ENCODE measurements at places on chromosomes 6 and 20.

DNA sequence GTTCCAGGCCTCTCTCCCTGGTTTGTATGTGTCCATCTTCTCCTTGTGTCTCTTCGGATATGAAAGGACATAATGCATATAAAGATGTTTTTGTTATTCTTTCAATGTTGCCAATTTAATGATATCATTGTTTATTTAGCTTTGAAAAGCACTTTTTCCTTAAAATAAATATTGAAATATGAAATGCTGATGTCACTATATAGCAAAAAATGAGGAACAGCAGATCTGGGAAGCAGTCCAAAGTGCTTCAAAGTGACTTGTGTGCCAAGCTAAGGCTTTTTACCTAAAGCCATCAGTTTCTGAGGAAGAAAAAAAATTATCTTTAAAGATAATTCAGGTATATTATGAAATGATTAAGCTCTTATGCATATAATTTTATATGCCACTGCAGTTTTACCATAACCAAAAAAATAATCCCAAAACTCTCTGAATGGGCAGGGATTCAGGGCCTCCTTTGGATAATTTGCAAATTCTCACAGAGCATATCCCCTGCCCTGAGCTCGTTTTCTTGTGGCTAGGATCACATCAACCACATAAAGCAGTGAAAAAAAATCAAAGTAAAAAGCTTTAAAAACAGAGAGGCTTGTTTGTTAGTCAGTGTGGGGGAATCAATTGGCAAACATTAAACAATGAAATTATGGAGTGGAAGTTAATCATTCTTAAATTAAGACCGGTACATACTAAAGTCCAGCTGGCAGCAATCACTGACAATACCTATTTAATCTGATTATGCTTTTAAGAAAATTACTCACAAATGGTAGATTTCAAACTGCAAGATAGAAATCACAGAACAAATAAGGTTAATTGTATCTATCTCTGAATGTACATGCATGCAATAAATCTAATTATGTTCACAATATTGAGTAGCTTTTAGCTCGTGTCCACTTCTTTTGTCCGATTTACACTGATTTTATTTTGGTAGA is 1027.9 kb upstream of the ADGRB3 start:
- DNase-seq: no peak

- DNase-seq: no peak
Observed at GRCh38 chr6:453152-453551, 61.6 kb downstream of the IRF4 start.

DNA sequence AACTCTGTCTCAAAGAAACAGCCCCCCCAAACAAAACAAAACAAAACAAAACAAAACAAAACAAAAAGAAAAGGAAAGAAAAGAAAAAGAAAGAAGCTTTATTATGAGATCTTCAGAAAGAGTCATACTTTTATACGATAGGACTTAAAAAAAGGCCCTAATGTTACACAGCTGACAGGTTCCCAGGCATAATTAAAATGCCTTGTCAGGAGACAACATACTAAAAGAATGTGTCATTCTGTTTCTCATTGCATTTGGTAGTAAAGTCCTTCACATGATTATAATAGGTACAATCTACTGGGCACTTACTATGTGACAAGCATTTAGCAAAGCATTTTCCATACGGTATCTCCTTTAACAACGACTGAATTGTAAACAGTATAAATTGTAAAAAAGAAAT is 36.4 kb upstream of the RPN2 start:
- no peak for DNase-seq

- DNase-seq: no peak
Observed at GRCh38 chr20:54061101-54061881, 9.1 kb downstream of the BCAS1 start.

DNA sequence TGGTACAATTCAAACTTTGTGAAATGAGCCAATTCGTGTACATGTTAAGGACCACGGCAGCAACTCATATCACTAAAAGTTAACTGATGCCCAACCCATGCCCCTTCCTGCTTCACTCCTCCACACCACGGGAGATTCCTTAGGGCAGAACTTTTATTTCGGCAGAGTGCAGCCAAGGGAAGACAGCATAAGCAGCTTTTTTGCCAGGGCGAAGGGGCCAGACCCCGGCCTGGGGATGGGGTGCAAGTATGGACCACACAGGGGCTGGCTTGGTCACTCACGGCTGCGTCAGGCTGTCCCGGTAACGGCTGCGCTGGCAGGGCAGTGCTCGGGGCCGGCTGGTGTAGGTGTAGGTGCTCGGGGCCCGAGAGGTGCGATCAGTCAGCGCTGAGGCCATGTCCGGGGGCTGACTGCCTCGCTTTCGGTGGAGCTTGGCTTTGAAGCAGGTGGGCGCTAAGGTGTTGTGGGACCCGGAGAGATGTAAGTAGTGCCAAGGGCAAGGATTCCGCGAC is 792 bp downstream of the RSPH3 start:
- DNase-seq: no peak

GRCh38 chr6:170030284-170030815 is 260.5 kb downstream of the DLL1 start:
- no peak for DNase-seq

DNA sequence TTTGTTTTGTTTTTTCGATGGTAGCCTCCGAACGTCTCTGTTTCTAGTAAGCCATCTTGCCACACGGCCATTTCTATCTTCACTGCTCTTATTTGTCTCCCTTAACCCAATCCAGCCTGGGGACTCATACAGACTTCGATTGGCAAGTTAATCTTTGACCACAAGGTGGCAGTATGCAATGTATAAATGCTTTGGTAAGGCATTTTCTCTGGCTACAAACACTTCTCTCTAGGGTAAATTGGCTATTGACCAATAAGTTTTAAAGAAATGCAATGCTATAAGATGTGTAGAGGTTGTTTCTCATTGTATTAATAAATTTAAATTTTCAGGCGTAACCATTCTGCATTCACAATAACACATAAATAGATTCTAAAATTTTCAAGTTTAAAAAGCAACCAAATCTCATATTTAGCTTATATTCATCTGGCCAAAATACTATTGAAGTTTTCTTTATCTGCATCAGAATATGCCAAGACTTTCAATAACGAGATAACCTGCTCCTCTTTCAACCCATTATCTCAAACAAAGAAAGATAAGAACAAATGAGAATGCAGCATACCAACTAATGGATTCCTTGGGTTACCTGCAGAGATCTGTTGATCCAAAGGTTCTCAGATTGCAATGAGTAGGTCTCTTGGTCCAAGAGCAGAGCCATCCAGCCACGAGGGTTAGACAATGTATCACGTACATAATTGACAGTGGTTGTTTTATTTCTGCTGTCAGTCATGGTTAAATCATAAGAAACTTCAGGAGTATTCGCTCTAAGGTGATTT is 231.9 kb downstream of the PKHD1 start:
- DNase-seq: no peak

- DNase-seq: no peak
Observed at GRCh38 chr6:132344811-132345210, 56.5 kb downstream of the MOXD1 start.

DNA sequence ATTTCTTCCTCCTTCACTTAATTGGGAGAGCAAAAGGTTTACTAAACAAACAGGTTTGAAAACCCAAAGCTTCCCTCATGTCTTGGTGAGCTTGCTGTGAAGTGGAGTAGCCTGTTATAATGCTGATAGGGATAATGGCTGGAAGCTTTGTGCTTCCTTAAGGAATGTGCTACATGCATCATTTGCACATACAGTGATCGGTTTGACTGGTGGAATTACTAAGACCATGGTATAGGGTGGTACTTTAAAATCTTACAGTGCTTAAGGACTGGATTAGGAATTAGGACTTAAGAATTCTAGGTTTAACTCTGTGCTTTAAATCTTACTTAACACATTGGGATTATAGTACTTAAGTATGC is 75.7 kb downstream of the ARID1B start:
- DNase-seq: no peak

DNA sequence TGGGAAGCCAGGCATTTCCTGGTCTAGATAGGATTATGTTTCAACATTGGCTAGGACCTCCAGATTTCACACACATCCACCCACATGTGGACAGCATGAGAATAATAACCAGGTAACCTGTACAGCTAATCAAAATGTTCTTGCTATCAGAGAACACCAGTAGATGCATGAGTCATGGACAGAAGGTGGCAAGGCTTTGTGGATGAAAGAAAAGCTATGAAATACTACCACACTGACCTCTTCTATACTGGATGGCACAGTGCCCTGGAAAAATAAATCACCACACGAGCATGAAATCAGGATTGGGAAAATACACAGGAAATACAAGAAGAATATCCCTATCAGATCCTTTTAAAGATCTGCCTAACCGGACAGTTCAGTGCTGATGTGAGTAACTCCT is 113.0 kb downstream of the GMDS start:
- DNase-seq: no peak

- DNase-seq: no peak
Observed at GRCh38 chr6:4388675-4389074, 253.3 kb upstream of the ECI2 start.

GRCh38 chr20:35240083-35240810 is 13.8 kb downstream of the MMP24 start:
- no peak for DNase-seq

DNA sequence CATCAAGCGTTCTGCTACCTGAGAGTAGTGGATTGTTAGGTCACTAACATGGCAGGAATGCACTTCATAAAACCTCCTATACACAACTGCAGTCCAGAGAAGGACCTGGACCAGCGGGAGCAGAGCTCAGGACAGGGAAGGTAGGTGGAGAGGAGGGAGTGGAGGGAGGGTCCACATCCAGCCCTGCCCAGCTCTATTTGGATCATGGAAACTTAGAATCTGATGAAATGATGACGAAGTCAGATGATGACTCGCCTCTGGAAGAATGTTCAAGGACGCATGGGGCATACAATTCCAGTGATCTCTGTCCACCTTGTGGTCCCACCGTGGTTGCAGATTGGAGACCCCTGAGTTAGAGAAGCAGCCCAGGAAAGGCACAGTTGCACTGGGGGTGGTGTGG is 68.8 kb downstream of the CLIC5 start:
- no peak for DNase-seq

DNA sequence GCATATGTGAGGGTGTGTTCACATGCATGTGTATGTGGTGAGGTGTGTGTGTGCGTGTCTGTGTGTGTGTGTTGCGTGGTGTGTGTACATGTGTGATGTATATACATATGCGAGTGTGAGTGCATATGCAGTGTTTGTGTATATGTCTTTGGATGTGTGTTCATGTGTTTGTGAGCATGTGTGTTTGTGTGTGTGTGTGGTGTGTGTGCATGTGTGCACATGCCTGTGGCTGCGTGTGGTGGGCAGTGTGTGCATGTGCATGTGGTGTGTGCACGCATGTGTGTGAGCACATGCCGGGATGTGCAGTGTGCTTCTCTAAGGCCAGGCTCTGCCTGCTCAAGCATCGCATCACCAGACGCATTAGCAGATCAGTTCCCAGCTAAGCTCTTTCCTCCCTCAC is 5.7 kb downstream of the THBS2 start:
- no peak for DNase-seq

DNA sequence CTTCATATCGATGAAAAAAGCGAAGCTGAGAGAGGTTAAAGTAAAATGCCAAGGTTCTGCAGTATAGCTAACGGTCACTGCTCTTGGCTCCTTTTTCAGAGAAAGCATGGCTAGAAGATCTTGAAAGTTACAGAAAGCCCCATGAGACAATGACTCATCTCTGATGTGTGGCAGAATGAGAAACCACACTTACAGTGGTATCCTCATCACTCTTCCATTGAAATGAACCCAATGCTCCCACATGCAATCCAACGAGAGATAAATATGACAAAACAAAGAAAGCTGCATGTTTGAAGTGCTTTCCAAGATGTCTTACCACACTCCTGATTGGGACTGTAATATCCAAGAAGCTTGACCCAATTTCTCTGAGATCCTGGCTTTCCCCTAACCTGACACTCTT is 694.9 kb downstream of the PRKN start:
- DNase-seq: no peak

DNA sequence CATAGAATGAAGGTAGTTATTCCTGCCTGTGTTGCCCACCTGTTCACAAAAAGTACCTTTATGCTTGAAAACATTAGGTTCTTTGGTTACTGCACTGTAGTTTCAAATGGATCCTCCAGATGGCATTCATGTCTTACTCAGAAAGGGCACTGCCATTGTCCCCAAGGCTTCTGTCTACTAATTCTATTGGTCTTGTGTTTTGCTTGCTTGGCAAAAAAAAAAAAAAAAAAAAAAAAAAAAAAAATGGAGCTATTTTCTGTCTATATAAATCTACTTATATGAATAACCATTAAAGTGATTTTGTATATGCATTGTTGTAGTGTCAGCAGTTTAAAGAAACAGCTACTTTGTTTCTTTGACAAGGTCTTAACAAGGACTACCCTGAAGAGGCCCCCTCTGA is 12.7 kb upstream of the EFHC1 start:
- no peak for DNase-seq

DNA sequence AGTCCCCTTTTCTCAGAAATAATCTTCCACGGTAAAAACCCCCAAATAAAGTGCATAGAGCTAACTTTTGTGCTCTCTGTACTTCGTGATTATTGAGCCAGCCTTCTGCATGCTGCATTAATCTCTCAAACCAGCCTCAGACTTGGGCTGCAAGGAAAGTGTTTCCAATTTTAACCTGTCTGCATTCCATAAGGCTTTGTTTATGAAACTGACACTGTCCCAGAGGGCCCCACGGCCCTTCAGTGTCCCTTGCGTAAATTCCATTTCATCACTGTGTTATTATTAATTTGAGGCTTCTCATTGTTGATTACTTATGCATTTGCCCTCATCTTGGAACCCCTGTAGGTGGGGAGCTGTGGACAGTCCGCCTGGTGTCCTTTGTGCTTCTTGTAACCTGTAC is 15.6 kb upstream of the SNRPB2 start:
- no peak for DNase-seq

- no peak for DNase-seq
Observed at GRCh38 chr6:49004801-49005200, 458.3 kb downstream of the MMUT start.

DNA sequence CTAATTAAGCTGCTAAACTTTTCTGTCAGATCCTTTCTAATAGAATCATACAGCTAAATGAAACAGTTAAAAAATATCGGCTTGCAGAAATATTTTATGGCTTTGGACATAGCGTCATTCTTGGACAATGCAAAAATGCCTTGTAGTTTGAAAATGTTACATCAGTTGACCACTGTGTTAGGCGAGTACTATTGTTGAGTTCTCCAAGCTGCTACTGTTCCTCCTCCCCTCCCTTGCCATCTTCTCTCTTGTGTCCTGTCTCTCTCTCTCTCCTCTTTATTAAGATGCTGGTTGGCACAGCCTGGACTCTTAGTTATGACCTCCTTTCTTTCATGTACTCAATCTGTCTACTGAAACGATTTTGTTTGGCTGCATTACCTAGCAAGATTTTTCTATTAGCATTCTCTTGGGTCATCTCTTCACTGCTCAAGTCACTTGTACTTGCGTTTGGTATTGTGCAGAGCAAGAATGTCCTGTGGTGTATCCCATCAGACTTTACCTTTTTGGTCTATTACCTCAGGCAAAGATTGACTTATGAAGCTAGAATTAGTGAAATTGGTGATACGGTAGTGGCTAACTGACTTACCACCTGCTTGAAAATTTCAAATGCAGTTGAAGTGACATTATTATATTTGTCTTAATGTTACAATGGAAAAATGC is 127.9 kb downstream of the FARS2 start:
- DNase-seq: no peak

GRCh38 chr20:60718743-60719480 is 533.1 kb upstream of the CDH4 start:
- no peak for DNase-seq

- DNase-seq: no peak
Observed at GRCh38 chr6:128068119-128068479, 167.2 kb upstream of the THEMIS start.

GRCh38 chr6:72622094-72622940 is 453 bp downstream of the KCNQ5 start:
- no peak for DNase-seq

Data from stimulated activated CD8-positive, alpha-beta memory T cell treated with anti-CD3 and anti-CD28 coated beads, Interleukin-7, amount 100 ng/mL, for 24 hours (primary cell).